ENCODE measurements at places on chromosomes 13 and 19. TPM values are rescaled to one million over a fixed set of nuclear protein-coding genes. Genes with fewer than 3 reads are reported as not detected.
A peak's percentile ranks its signal among the peaks of the same experiment; 100 is the strongest.

GRCh38 chr19:55418185-55418584, 10.6 kb upstream of the UBE2S start:
- peak; percentile 74 for DNase-seq

- DNase-seq: no peak
Measured at GRCh38 chr19:17575871-17576757, 20.7 kb downstream of the COLGALT1 start.

Gene CGB8
- not detected for total RNA-seq

DNA sequence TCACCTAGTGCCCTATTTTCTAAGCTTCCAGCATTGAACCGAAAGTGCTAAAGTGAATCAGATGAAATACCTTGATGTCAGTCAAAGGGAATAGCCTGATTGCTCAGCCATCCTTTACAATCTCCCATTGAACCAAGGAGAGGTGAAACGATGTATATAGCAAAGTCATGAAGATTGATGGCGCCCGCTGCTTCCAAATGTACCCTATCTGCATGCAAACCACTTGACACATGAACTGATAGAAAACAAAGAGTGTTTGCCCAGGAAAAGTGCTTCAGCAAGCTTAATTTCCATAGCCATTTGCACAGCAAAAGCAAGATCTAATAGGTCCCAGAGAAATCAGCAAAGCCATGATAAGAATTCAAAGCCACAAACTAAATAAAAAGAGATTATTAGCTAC, 624.9 kb upstream of the PCDH9 start:
- DNase-seq: no peak

GRCh38 chr19:53655042-53655665, 23.4 kb downstream of the DPRX start:
- no peak for DNase-seq

Gene ZNF773
- 12.1 TPM for total RNA-seq

- no peak for DNase-seq
Measured at GRCh38 chr13:90787007-90787406, 560.5 kb upstream of the MIR17HG start.

DNA sequence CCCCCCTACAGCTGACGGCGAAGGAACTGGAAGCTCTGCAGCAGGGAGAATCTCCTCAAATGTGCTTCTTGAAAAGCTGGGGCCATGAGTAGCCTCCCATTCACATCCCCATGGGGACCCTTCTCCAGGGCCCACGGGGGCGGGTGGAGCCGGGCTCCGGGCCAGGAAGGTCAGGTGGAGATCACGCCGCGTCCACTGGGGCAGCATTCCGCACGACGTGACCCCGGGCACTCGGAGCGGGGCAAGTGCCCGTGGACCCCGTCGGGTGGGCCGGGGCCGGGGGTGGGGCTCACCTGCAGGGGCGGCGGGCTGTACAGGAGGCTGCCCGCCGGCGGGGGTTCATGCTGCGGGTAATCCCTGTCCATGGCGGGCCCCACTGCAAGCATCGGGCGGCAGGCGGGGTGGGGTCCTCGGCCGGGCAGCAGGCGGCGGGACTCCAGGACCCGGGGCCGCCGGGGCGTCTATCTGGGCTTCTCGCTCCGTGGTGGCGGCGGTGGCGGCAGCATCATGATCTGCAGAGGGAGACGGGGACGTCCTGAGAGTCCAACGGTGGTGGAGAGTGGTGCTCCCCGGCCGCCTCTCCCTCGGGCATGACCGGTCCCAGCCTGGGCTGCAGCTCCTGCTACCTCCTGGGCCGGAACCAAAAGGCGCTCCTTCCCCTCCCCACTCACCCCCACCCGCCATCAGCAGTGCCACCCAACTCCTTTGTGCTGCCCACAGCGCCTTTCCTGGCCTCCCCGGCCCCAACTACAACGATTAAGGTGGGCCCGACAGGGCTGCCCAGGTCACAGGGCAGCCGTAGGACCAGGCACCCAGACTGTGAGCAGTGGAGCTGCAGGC, 20.0 kb downstream of the SBNO2 start:
- DNase-seq: peak; percentile 25

DNA sequence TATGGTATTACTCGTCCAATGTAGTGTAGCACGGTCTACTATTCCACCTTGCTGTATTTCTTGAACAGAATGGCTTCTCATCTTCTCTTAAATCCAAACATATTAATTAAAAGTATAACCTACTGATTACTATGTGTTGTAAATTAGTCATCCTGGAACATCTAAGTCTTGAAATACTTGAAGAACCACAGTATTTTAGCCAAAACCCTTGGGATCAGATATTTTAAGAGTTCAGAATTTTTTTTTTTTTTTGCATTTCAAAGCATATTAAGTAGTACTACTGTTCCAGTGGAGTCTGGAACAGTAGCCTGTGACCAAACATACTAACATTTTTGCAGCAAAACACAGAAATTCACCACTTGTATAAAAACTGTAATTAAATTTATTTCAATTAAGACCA, 30.1 kb downstream of the ZC3H13 start:
- no peak for DNase-seq

GRCh38 chr13:98014766-98015165, 61.3 kb downstream of the IPO5 start:
- no peak for DNase-seq

GRCh38 chr19:12783291-12783848, 7.9 kb upstream of the JUNB start:
- no peak for DNase-seq

DNA sequence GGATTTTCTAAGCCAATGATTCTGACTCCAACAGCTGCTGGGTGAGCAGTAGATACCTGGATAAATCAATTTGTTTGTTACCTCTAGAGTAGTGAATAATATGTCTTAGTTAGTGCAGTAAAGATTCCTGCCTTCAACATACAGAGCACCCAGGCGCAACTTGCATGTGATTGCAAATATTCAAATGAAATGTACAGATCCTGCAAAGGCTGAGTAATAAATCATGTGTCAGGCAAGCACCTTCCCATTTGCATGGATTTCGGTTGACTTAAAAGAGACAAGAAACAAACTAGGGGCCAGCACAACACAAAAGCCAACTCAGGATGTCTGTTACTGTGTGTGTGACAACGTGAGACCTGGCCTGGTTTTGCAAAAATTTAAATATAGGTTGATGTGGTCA, 79.7 kb downstream of the TNFSF11 start:
- DNase-seq: no peak

DNA sequence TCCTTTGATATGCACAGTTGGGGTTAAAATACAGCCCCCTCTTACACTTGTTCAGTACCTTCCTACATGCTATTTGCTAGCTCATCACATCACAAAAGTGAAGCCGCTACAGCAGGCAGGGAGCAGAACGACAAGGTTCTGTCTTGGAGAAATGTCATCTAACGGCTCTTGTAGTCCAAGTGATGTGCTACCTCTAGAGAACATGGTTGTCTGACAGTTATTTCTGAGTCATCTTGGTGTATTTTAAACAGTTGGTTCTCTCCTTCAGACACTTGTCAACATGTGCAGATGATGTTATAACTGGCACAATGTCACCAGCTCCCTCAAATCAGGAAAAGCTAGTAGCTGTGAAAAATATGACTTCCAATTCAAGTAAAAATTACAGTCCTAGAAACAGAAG, 865.0 kb downstream of the PCDH9 start:
- no peak for DNase-seq

DNA sequence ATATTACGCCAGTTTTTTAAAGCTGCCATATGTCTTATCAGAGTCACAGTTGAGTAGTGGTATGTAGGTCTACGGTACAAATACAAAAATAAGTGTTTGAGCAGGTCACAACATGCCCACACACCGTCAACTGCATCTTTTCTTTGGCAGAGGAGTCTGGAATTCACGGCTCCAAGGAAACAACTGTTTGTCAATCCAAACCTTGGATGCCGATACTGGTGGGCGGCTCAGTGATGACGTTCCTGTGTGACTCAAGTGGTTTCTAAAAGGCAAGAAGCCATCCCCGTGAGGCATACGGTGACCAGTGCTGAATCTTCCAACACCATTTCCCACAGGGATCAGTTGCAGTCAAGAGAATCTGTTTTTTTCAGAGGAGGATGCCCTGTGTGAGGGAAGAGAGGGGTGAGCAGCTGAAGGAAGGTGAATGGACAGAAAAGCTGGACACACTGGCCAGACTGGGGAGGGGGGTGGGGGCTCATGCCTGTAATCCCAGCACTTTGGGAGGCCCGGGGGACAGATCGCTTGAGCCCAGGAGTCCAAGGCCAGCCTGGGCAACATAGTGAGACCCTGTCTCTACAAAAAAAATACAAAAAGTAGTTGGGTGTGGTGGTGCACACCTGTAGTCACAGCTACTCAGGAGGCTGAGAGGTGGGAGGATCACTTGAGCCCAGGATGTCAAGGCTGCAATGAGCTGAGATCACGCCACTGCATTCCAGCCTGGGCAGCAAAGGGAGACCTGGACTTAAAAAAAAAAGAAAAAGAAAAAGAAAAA, 22.8 kb upstream of the CEBPG start:
- DNase-seq: no peak

Gene RASAL3
- 12.1 TPM for total RNA-seq

GRCh38 chr19:14349426-14349825, 31.8 kb upstream of the ADGRE5 start:
- no peak for DNase-seq

Gene CABP5
- total RNA-seq: not detected

DNA sequence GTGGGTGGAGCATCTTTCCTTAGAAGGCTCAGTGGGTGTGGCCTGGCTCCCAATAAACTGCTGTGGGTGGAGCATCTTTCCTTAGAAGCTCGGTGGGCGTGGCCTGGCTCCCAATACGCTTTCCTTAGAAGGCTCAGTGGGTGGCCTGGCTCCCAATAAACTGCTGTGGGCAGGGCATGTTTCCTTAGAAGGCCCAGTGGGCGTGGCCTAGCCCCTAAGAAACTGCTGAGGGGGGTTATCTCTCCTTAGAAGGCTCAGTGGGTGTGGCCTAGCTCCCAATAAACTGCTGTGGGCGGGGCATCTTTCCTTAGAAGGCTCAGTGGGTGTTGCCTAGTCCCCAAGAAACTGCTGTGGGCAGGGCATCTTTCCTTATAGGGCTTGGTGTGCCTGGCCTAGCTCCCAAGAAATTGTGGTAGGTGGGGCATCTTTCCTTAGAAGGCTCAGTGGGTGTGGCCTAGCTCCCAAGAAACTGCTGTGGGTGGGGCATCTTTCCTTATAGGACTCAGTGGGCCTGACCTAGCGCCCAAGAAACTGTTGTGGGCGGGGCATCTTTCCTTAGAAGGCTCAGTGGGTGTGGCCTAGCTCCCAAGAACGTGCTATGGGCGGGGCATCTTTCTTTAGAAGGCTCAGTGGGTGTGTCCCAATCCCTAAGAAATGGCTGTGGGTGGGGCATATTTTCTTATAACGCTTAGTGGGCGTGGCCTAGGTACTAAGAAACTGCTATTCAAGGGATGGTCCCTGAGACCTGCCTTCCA, 10.3 kb downstream of the HSH2D start:
- DNase-seq: no peak

DNA sequence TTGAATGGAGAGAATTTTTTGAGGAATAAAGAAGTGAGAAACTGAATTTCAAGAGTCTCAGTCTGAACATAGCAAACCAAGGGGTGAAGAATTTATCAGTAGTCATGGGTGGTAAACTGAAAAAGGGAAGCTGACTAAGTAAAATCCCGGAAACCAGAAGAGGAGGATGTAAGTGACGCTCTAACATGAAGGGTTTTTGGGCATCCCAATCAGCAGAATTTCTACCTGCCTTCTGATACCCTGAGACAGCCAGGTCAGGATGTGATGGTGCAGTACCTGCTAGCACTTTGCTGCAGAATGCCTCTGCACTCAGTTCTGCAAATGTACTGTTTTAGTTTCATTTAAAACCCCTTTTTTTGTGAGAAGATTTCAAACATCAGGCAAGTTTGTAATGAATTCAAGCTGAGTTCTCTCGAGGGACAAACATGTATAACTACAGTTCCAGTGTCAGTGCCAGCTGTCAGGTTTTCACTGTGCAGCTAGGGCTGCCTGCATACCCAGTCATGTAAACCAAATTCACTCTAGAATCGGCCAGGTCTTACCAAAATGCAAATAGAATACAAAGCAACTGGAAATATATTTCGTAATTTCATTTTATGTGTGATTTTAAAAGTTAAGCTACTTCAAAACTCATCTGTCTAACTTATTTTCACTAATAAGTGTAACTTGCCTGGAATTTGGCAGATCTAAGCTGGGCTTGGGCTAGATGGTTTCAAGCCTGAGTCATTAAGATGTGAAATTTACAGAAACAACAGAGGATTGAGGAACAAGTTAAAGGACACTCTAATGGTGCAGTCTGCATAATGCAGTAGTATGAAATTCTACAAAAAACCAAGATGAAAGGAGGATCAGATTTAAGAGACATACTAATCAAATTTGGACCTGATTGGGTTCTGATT, 13.8 kb downstream of the METTL21C start:
- no peak for DNase-seq

- no peak for DNase-seq
Measured at GRCh38 chr13:46235286-46235685, 23.6 kb downstream of the LRRC63 start.

- no peak for DNase-seq
Measured at GRCh38 chr13:98915981-98916380, 61.9 kb downstream of the DOCK9 start.

- no peak for DNase-seq
Measured at GRCh38 chr19:38549061-38549460, 68.7 kb downstream of the MAP4K1 start.

Gene DGKH
- 28.8 TPM for total RNA-seq

DNA sequence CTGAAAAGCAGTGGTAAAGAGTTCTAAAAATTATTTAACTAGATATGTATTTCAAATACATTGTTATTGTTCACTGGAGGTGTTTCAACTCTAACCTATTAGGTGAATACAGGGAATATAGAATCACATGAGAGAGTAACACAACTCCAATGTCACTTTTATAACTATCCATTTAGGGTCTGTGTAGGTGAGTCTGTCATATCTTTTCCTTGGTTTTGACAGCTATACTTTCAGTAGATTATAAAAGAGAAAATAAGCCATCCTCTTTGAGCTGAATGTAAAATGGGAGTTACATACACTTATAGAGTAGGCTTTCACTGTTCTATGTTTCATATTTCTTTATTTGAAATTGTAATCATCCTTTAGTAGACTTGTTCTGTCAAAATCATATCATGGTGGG, 2321.0 kb downstream of the PCDH9 start:
- no peak for DNase-seq

- DNase-seq: no peak
Measured at GRCh38 chr13:46596466-46596865, 43.5 kb downstream of the LRCH1 start.

GRCh38 chr19:27805848-27806247, 1407.1 kb downstream of the UQCRFS1 start:
- DNase-seq: no peak

DNA sequence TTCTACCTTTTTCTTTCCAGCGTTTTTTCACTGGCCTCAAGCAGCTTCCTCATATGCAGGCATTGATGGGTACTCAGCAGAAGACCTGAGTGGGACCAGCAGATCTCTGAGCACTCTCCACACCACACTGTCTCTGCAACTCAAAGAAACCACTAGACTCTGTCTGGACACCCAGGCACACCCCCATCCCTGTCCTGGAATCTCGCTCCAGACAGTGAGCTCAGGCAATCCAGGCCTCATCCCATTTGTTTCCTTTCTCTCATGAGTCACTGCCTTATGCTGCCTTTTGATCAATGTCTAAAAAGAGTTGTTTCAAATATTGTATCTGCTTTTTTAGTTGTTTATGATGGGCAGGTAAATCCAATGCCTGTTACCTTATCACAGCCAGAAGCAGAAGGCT, 19.7 kb upstream of the POP4 start:
- no peak for DNase-seq

Gene NLRP11
- 0.35 TPM for total RNA-seq

Gene ZFR2
- total RNA-seq: 0.22 TPM

Gene LHB
- total RNA-seq: not detected

GRCh38 chr19:15419413-15420025, 731 bp upstream of the AKAP8L start:
- DNase-seq: no peak

Measured in kidney (tissue), 22 donors.